ENCODE measurements at places on chromosomes 2 and 18.

DNA sequence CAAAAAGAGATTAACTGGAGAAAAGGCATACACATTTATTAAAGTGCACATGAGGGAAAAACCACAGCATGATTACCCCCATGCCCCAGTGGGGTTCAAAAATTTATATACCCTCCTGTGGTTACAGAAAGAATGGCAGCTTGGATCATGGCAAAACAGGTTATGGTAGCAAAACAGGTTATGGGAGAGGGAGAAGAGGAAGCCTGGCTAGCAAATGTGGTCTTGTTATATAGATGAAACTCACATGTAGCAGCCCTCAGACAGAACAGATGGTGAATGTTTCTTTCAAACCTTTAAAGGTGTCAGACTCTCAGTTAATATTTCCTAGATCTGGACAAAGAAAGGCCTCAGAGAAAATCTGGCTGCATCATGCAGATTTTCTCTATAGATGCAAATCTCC is 178.2 kb upstream of the ZC3H15 start:
- no peak for DNase-seq

DNA sequence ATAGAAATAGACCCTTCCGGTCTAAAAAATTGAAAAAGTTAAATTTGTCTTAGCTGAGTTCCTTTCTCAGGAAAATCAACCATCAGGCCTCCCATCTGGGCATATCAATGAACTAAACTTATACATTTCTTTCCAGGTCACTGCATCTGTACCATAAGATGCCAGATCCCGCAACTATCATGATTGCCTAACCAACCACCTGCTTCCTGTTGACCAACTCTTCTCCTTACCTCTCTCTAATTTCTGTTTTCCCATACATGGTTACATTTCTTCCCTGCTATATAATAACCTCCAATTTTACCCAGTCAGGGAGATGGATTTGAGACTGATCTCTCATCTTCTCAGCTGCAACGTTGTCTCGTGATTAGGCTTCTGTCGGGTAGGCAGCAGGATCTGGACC is 228.7 kb downstream of the FSIP2 start:
- no peak for DNase-seq

GRCh38 chr2:29865512-29865911 is 55.9 kb downstream of the ALK start:
- no peak for DNase-seq

DNA sequence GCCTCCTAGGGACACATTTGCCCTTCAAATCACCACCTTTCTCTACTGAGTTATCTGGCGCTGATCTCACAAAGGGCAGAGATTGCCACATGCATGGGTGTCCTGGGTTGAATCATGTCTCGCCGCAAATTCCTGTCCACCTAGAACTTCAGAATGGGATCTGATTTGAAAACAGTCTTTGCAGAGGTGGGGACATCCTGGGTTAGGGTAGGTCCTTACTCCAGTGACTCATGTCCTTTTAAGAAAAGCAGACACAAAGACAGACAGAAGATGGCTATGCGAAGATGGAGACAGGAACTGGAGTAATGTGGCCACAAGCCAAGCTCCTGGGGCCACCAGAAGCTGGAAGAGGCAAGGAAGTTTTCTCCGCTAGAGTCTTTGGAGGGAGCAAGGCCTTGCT is 197.4 kb upstream of the SMIM21 start:
- no peak for DNase-seq

- no peak for DNase-seq
These were observed 2.2 kb downstream of the DSG2 start for GRCh38 chr18:31500051-31500688.
